CD14-positive monocyte (primary cell): ENCODE measurements at places on chromosomes 2 and 18.
A peak's percentile ranks its signal among the peaks of the same experiment; 100 is the strongest.

- peak; percentile 16 for DNase-seq
These were observed 172.2 kb upstream of the HAAO start for GRCh38 chr2:42964439-42965083.

DNA sequence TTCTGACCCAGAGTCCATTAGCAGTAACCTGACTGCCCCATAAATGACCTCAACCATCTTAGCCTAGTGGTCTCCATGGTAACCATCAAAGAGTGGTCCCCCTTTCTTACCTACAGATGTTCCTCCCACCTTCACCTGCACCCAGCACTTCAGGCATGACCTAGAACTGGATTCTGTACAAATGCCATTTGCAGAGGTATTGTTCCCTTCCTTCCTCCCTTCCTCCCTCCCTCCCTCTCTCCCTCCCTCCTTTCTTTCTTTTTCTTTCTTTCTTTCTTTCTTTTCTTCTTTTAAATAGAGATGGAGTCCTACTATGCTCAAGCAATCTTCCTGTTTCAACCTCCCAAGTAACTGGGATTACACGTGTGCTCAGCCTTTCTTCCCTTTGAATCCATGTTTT lies 114.6 kb upstream of the SLC1A4 start:
- DNase-seq: no peak

- no peak for DNase-seq
These were observed 158.9 kb downstream of the COL6A3 start for GRCh38 chr2:237254911-237255578.

GRCh38 chr2:119772767-119773166 lies 13.0 kb downstream of the PTPN4 start:
- DNase-seq: no peak

GRCh38 chr2:97755491-97755890 lies 42.1 kb downstream of the ZAP70 start:
- DNase-seq: no peak

- no peak for DNase-seq
These were observed 23.1 kb upstream of the ATG16L1 start for GRCh38 chr2:233228376-233228775.

DNA sequence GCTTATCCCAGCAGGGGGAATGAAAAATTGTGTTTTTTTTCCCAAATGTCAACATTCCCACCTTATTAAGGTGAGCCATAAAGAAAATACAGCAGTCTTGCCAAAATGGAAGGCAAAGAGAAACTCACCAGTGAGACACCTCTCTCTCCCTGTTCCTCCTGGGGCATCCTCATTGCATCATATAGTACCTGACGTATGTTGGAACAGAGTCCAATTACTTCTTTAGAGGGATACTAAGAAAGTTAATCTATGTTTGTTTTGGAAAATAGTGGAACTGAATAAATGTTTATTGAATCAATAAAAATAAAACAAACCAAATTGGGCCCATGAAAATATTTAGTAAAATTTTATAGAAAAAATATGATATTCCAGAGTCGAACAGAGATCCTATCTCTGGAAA lies 700.4 kb downstream of the LRRTM4 start:
- DNase-seq: no peak

GRCh38 chr2:231332872-231333500 lies 62.5 kb upstream of the B3GNT7 start:
- no peak for DNase-seq

- DNase-seq: no peak
These were observed 1048.8 kb downstream of the DPP10 start for GRCh38 chr2:115491186-115491793.

GRCh38 chr2:186522450-186522849 lies 36.4 kb downstream of the ZC3H15 start:
- DNase-seq: no peak

DNA sequence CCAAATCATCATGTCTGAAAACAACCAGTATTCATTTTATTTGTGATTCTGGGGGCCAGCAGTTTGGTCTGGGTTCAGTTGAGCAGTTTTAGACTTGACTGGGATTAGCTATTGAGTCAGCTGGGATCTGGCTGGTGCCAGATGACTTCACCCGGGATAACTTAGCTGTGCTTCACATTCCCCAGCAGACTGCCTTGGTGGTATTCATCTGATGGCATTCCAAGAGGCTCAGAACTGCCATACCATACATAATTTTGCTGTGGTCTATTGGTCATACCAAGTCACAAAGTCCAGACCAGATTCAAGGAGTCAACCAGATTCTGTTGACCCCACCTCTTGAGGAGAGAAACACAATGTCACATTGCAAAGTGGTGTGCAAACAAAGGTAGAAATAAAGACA lies 7.8 kb upstream of the FSHR start:
- DNase-seq: no peak

DNA sequence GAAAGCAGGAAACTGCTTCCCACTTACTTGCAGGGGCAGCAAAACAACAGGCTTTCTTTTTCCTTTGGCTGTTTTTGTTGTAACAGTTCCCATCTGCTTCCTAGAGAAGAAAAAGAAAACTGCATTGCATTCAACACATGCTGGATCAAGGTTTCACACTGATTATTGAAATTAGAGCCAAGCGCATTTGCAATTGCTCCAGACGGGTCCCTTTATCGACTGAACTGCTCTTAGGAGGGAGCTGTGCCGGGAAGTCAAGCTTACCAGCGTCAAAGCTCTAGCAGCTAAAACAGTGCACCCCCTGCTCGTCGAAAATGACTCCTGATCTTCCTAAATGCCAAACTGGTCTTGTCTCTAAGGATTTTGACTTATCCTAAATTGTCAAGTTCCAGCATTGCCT lies 164.0 kb upstream of the SESTD1 start:
- no peak for DNase-seq

- no peak for DNase-seq
These were observed 299.3 kb downstream of the OSR1 start for GRCh38 chr2:19059076-19059475.

- DNase-seq: no peak
These were observed 125.3 kb upstream of the ITGB6 start for GRCh38 chr2:160325418-160325817.

DNA sequence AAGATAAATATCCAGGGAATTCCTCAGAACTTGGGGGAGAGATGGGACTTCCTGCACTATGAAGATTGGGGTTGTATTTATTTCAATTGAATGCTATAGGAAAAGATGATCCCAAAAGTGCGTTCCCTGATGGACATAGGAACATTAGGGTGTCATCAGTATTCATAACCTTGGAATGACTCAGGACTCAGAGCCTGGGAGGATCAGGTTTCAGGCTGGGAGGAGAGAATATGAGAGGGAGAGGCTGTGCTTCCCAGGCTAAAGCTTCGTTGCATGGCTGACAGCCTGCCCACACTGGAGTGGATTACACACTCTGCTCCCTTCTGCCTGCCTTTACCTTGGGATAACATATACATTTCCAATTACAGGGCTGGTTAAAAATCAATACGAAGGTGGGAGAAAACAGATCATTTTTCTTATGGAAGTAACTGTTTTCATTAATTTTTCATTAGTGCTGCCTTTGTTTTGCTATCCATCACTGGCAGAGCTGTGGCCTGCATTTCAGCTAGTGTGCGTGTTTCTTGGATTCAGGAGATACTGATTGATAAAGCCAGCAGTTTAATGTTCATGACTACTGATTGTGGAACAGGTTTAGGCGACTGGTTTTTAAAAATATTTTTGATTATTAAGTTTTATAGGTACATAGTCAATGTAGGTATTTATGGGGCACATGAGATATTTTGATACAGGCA lies 118.7 kb downstream of the KCTD1 start:
- no peak for DNase-seq

DNA sequence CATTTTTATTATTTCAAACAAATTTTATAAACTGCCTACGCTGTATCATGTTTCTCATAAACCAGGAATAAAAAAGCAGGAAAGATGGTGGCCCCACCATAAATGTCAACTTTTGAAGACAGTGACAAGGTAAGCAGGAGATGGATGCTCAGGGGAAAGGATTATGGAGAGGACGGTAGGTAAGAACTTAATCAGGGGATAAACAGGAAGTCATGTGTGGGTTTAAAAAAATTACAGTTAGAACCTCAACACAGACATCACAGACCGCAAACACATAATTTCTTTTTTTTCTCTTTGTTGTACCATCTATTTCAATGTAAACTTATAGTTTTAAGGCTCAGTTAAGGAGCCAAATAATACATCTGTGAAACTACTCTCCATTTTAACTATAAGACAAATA lies 575.2 kb upstream of the SLC8A1 start:
- no peak for DNase-seq

- peak; percentile 93 for DNase-seq
These were observed 38.3 kb upstream of the IL1R1 start for GRCh38 chr2:102103992-102104871.

DNA sequence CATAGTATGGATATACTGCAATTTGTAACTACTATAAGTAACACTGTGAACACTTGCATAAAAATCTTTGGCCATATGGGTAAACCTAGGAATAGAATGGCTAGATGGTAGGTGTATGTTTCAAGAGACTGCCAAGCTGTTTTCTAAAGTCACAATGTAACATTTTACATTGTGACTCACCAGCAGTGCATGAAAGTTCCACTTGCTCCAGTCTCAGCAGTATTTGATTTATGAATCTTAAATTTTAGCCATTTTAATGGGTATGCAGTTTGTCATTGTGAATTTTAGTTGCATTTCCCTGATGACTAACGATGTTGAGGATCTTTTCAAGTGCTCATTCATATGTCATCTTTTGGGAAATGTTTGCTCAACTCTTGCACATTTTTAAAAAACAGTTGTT lies 86.1 kb downstream of the FARSB start:
- DNase-seq: no peak

- DNase-seq: no peak
These were observed 32.4 kb downstream of the SLC66A2 start for GRCh38 chr18:79919089-79919488.

- no peak for DNase-seq
These were observed 295.7 kb downstream of the XIRP2 start for GRCh38 chr2:167183931-167184330.

- no peak for DNase-seq
These were observed 365.5 kb downstream of the FIGN start for GRCh38 chr2:163370169-163370886.

- peak; percentile 10 for DNase-seq
These were observed 37.8 kb downstream of the GCG start for GRCh38 chr2:162114271-162114670.

DNA sequence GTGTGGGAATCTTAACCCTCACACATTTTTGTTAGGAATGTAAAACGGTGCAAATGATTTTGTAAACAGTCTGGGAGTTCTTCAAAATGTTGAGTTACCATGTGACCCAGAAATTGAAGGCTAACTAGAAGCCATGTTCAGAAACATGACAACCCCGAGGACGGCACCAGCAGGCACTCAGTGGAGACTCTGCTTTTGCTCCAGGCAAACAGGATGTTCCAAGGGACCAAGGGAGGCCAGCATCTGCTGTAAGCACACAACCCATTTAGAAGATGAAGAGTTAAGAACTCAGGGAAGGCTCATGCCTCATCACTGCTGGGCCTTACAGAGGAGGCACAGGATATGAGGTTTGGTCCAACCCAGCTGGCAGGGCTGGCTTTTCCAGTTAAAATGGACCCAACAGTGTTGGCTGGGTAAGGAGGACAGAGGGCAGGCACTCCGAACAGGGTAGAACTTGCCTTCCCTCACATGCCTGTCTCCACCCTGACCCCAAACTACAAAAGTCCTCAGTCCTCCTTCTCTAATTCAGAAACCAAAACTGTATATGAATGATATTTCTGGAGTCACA lies 23.6 kb downstream of the PARD6G start:
- no peak for DNase-seq

DNA sequence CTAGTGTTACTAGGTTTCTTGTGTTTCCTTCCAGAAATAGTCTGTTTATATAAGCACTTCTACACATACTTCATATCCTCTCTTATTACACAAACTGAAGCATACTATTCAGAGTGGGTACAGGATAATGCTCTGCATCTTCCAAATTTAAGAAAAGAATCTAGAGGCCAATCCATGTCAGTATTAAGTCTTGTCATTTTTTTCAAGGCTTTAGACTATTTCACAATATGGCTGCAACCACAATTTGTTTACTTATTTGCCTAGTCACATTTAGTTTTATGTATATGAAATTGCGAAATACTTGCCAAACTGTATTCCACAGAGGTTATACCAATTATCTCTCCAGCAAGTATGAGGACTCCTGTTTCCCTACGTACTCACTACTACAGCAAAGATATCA lies 27.9 kb downstream of the IWS1 start:
- peak; percentile 22 for DNase-seq

- peak; percentile 17 for DNase-seq
These were observed 306.7 kb upstream of the SLC8A1 start for GRCh38 chr2:40758401-40759155.

- no peak for DNase-seq
These were observed 281.6 kb upstream of the STON1 start for GRCh38 chr2:48248251-48248933.

GRCh38 chr18:23619388-23619881 lies 33.1 kb upstream of the NPC1 start:
- DNase-seq: no peak

DNA sequence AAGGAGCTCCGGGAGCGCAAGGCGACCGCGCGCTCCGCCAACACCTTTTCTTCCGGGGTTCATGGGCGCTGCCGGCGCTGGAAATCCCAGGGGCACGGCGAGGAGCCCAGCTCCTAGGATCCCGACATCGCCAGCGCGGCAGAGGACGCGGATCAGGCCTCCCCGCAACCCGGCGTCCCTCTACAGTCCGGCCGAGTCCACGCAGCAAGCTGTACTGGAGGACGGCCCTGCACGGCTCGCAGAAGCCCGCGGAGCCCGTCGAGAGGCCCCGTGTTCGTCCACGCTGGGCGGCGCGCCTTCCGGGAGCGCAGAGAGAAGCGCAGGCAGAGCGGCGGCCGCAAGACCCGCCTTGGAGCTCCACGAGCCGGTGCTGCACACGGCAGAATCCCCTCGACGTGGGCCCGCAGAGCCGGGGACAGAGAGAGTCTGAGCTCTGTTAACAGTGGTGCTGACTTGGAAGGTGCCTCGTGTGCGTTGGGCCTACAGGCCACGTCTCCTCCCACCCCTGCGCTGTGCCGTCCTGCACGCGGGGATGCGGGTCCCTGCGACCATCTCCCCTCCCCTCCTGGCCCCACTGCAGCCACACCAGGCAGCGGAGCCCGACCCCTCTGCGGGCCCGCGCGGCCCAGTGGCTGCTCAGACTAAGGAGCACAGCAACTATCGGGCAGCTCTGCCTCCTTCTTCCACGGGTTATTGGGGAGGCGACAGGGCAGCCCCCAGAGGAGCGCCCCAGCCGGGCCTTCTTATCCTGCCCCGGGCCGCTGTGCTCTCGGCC lies 28.1 kb upstream of the PTPN2 start:
- DNase-seq: no peak

DNA sequence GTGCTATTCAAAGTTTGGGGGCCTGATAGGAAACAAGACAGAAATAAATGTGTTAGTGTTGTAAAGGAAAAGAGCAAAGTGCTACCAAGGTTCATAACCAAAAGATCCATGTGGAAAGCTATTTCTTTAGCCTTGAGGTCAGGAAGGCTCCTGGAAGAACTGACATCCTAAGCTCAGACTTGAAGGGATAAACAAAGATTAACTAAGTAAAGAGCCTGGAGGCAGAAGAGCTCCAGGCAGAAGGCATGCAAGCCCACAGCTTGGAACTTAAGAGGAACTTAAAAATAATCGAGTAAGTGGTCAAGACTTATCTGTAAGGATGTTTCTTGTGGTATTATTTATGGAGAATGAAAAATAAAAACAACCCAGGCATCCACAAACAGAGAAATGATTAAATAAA lies 245.0 kb upstream of the MGAT5 start:
- no peak for DNase-seq

- DNase-seq: no peak
These were observed 475.8 kb downstream of the TXNL1 start for GRCh38 chr18:56162311-56163265.
